ENCODE measurements at places on chromosomes 1 and 21.

- no peak for DNase-seq
Observed at GRCh38 chr1:163436140-163436812, 114.5 kb downstream of the NUF2 start.

DNA sequence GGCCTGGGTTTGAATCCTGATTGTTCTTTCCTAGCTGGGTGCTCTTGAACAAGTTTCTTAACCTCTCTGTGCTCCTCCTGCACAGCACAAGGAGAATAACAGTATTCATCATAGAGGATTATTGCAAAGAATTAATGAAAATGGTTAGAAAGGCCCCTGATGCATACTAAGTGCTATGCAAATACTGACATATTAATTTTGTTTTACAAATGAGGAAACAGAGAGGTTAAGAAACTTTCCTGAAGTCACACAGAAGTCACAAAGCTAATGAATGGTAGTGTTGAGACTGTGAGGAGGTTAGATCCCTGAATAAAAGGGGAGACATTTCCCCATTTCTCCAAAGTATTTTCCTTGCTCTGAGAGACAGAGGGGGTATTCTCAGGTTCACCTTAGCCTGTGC lies 99.0 kb downstream of the KCNJ6 start:
- no peak for DNase-seq

DNA sequence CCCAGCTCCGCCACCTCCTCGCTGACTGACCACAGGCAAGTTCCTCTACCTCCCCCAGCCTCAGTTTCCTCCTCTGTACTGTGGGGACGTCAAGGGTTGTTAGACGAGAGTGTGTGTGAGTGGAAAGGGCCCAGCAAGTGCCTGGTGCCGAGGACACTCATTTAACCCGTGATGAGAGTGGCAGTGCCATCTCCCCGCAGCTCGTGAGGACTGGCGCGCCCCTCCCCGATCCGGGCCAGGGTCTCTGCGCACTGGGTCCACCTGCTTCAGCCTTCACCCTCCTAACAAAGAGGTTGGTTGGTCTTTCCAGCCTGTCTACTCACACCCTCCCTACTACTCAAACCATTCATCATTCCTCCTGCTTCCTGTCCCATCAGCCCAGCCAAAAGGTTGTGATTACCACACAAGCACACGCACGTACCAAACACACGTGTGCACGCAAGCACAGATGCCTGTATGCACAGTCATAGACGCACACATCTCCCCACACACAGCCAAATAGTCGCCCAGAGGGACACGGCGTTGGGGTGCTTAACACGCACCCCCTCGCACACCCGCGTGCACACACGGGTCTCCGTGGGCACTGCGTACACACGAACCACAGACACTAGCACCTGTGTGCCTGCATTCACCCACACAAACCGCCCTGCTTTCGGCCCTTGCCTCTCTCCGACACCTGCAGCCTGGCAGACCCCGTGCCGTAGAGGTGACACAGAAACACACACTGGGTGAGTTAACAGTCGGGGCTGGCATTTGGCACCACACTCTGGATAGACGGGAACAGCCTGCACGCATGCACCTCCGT lies 39.3 kb downstream of the TAS1R2 start:
- no peak for DNase-seq

DNA sequence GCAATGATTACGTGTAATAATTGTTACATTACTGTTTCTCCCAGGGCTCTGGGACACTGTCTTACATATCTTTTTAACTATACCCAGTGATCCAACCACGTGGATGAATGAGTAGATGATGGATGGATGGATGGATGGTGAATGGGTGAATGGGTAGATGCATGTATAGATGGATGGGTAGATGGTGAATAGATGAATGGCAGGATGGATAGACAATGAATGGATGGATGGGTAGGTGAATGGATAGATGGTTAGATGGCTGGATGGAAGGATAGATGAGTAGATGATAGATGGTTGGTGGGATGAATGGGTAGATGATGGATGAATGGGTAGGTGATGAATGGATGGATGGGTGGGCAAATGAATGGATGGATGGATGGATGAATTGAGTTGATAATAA lies 135.9 kb downstream of the HUNK start:
- DNase-seq, result no peak

GRCh38 chr1:210076620-210077019 lies 138.6 kb downstream of the SYT14 start:
- DNase-seq, result no peak

DNA sequence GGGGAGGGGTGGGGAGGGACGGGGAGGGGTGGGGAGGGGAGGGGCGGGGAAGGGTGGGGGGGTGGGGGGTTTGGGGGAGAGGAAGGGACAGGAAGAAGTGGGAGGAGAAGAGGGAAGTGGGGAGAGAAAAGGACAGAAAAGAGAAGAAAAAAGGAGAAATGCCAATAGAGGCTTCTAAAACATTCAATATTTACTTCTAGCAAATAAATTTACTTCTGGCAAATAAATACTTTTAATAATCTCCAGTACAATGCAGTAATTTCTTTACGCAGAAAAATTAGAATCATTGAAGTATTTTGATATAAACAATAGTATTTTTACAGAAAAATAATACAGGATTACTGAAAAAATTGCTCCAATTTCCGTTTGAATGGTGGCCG lies 9.4 kb upstream of the GPR161 start:
- no peak for DNase-seq

DNA sequence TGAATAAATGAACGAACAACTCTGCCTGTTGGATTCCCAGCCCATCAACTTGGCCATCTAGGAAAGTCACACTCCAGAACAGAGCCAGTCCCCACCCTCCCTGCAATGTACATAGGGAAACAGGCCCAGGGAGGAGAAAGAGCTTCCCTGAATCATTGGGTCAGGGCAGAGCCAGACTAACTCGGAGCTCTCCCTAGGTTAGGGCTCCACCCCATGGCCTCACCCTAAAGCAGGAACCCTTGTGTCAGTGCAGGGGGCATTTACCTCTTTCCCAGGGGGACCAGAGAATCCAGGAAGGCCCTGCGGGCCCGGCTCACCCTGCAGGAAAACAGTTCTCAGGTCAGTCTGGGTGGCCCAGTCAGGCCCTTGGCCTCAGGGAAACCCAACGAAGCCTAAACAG lies 11.6 kb downstream of the COL9A2 start:
- no peak for DNase-seq
